Activated CD8-positive, alpha-beta memory T cell treated with anti-CD3 and anti-CD28 coated beads for 36 hours (primary cell): ENCODE measurements at places on chromosomes 4 and X. TPM values are rescaled to one million over a fixed set of nuclear protein-coding genes. Genes with fewer than 3 reads are reported as not detected.

Gene CHRDL1
- total RNA-seq = not detected

Gene XPNPEP2
- 0.32 TPM for total RNA-seq

Gene EGFL6
- total RNA-seq = 1.1 TPM

Gene RASSF6
- total RNA-seq = not detected

Gene TMPRSS11E
- 0.15 TPM for total RNA-seq

Gene GRIA3
- total RNA-seq = not detected

Gene LRRC66
- 0.10 TPM for total RNA-seq

Gene EMCN
- total RNA-seq = not detected

Gene APLN
- total RNA-seq = 0.88 TPM

Gene SUPT20HL1
- total RNA-seq = not detected

Gene BMX
- not detected for total RNA-seq

Gene HSFX2
- total RNA-seq = not detected

Gene HOPX
- total RNA-seq = 151 TPM

Gene KCTD8
- total RNA-seq = not detected

Gene BBS12
- total RNA-seq = 1.9 TPM

Gene ARHGAP6
- not detected for total RNA-seq

Gene DCLK2
- total RNA-seq = not detected

Gene RPA4
- 0.42 TPM for total RNA-seq

Gene MTCP1
- 21.4 TPM for total RNA-seq

Gene PDGFRA
- total RNA-seq = not detected

Gene PPP1R3F
- total RNA-seq = 3.2 TPM

Gene ADAD1
- total RNA-seq = not detected

Gene FAM9A
- total RNA-seq = not detected

Gene CYTL1
- total RNA-seq = not detected

Gene ABLIM2
- 0.32 TPM for total RNA-seq

Gene SYN1
- 0.84 TPM for total RNA-seq

Gene ATG4A
- 9.4 TPM for total RNA-seq

Gene SHOX
- total RNA-seq = not detected

Gene ERAS
- total RNA-seq = not detected

Gene DCAF4L1
- total RNA-seq = 0.25 TPM

Gene ASB12
- 0.15 TPM for total RNA-seq

Gene BBS7
- total RNA-seq = 27.0 TPM

Gene SAGE1
- total RNA-seq = not detected

Gene PFKFB1
- total RNA-seq = 0.63 TPM

Gene GABRA4
- total RNA-seq = not detected

Gene FRMD7
- total RNA-seq = not detected

Gene GNRHR
- not detected for total RNA-seq

Gene NLGN3
- 0.53 TPM for total RNA-seq

Gene GPR34
- total RNA-seq = 0.97 TPM

Gene GPR119
- total RNA-seq = not detected

Gene SCRG1
- not detected for total RNA-seq

Gene HTR2C
- total RNA-seq = not detected
